ENCODE measurements at places on chromosomes 4 and X.

- DNase-seq = no peak
These were observed 5.5 kb upstream of the HSPA4L start for GRCh38 chr4:127776620-127777019.

- DNase-seq = no peak
These were observed 6.5 kb downstream of the TLR8 start for GRCh38 chrX:12912791-12913482.

- no peak for DNase-seq
These were observed 671.8 kb downstream of the PCDH7 start for GRCh38 chr4:31391976-31392375.

DNA sequence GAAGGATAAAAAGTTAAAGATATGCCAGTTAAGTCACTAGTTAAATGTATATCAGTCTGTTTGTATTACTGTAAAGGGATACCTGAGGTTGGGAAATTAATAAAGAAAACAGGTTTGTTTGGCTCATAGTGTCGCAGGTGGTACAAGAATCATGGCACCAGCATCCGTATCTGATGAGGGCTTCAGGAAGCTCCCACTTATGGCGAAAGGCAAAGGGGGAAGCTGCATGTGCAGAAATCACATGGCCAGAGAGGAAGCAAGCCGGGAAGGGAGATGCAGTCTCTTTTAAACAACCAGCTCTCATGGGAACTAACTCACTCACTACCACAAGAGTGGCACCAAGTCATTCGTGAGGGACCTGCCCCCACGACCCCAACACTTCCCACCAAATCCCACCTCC is 91.9 kb upstream of the SH3RF1 start:
- DNase-seq = no peak

DNA sequence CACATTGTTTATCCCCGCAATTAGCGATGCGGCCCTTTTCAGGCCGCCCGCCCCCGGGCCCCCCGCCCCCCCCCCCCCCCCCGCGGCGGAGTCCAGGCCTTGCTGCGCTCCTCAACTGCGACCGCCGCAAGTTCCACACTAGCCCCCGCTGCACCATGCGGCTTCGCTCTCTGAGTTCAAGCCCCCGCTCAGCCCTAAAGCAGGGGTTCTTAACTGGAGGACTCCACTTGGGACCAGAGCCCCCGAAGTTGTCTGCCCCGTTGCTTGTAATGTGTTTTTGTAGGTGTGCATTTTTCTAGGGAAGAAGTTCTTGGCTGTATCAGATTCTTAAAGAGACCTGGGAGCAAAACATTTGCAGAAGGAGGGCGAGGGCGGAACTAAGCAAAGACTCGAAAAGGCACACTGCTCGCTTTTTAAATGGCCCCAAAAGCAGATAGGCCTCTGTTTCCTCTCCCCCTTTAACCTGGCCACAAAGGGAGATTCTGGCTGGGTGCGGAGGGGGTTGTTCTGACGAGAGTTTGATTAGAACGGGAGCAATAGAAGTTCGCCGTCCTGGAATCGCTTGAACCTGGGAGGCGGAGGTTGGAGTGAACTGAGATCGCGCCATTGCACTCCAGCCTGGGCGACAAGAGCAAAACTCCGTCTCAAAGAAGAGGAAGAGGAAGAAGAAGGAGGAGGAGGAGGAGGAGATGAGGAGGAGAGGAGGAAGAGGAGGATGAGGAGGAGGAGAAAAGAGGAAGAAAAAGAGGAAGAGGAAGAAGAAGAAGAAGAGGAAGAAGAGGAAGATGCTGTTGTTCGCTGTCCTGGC is 2.3 kb upstream of the MSX1 start:
- DNase-seq = no peak

DNA sequence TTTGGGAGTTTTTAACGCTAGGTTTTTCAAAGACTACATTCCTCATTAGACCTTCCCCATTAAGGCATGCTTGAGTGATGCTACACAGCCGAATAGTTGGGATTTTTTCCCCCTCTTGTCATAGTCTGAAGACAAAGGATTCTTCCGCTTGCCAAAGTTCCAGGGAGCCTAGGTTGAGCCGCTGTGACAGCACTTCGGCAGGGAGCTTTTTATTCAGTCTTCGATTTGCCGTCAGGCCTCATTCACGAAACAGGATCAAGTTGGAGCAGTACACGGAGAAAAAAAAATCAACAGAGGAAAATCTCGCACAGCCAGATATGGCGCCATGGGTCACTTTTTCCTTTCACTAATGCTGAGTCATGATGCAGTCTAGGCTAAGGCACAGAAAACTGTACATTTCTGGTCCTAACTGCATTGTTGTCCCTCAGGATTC is 24.3 kb downstream of the SHROOM3 start:
- DNase-seq = no peak

GRCh38 chr4:178784491-178784890 is 1342.3 kb upstream of the AGA start:
- no peak for DNase-seq

DNA sequence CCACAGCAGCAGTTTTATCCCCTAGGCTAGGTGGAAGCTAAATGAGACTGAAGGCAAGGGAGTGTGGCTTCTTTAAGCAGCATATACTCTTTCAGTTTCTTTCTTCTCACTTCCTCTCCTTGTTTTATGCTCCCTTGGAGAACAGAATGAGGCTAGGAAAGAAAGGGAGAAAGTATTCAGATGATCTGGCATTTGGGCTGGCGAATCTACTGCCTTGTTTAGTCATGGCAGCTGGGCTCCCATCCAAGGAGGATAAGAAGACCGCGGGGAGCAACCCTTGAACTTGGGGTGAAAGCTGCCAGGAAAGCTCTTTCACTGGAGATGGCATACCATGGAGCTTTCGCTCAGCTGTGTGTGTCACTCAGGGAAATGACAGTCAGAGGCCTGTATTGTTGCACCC is 72.1 kb downstream of the ARHGEF38 start:
- no peak for DNase-seq
